ENCODE measurements at places on chromosomes 7 and 10.

- no peak for DNase-seq
Measured at GRCh38 chr7:114100810-114101209, 182.0 kb upstream of the PPP1R3A start.

GRCh38 chr10:114925587-114926586 lies 12.1 kb upstream of the TRUB1 start:
- no peak for DNase-seq

DNA sequence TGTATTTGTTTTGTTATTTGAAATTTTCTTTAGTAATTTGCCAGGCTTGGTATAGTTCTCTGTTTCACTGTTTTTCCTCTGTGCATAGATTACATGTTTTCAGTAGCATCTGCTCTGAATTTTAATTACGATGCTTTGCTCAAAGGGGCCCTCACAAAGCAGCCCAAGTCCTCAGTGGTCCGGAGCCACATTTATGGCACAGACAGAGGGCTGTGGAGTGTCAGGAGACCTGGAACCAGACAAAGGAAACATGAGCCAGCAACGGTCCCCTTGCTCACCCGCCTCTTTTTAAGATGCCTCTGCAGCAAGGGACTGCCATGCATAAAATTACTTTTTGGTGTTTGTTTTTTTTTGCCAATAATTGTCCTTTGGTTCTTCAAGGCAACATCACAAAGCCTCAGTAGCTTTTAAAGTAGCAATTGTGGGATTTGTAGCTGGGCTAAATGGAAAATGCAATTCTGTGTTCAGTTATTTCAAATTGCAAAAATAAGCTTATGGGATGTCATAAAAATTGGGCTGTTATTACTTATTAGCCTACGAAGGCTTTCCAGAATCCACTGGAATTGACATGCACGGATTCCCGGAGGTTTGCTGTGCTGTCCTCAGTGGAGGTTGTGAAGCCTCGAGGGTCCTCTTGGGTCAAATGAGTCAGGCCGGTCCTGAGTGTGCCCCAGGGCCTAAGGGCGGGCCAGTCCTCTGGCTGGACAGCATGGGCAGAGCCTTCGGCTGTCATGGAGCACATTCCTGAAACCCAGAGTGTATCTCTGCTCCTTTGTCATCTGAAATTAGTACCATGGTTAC lies 422.8 kb downstream of the GLRX3 start:
- no peak for DNase-seq

GRCh38 chr7:15081891-15082290 lies 179.3 kb upstream of the DGKB start:
- no peak for DNase-seq

- DNase-seq = no peak
Measured at GRCh38 chr10:22630234-22631174, 83.9 kb downstream of the PIP4K2A start.

DNA sequence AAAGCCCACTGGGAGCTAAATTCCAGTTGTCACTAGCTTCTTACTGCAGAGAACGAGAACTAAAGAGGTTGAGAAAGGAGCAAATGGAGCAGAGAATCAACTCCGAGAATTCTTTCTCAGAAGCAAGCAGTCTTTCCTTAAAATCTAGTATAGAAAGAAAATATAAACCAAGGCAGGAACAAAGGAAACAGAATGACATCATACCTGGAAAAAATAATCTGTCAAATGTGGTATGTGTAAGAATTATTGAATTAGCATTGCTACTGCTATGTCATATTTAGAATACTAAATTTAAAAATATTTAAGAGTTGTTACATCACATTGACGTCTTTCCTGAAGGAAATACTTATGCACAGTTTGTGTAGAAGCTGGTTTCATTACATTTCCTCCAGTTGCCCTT lies 4.3 kb downstream of the SLF2 start:
- no peak for DNase-seq

- no peak for DNase-seq
Measured at GRCh38 chr10:63664341-63664885, 143.2 kb downstream of the REEP3 start.

DNA sequence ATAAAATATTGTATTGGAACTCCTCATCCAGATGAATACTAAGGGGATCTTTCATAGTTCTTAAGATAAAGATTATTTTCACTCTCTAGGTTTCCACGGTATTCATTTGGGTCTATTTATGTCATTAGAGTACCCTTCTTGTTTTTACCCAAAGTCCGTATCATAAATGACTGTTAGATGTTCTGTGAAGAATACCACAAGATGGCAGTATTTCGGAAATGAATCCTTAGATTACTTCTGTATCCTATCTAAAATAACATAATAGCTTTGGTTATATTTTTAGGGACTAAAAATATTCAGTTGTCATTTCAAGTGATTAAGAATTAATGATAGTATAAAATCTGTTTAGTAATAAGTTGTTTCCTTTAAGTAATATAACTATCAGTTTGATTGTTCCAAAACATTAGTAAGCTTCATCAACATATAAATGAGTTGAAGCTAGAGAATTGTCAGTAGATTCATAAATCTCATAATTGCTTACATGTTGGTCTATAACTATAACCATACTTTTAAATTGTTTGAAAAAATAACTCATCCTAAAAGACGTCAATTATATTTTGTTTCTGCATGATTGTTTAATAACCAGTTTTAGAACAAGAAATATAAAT lies 337.5 kb upstream of the KCND2 start:
- DNase-seq = no peak

DNA sequence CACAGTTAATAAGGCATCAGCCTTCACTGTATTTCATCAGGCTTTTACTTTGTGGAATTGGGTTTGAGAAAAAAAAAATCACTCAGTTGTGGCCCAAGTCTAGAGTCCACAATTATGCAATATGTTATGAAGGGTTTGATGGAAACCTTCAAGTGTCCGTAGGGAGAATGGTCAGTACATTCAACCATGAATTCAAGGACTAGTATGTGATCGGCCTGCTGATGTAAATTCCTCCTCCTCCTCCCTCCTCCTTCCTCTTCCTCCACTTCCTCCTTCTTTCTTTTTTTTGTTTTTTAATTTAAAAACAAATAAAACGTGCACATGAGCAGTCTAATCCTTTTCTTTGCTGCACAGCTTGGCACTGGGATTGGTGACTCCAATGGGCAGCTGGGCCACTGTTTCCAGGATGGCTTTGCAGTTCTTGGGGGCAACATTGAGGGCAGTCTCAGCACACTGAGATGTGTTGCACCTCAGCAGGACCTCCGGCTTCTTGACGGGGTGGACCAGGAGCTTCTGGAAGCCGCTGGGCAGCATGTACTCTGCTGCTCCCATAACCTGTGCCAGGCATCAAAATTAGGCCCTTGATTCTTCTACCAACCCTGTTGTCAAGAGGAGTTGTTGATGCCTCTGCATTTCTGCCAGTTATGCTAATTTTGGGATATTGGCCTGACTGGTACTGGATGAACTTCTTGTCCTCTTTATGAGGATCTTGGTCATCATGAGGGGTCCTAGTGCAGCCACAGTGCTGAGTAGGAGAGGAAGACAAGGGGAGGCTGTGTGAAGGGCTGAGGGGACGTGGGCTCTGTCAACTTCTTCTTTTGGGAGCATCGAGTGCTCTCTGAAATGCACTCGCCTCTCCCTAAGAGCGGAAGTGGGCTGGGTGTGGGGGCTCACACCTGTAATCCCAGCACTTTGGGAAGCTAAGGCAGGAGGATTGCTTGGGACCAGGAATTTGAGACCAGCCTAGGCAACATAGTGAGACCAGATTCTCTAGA lies 9.3 kb upstream of the IL2RA start:
- DNase-seq = no peak

- no peak for DNase-seq
Measured at GRCh38 chr7:79531116-79531515, 77.6 kb upstream of the MAGI2 start.

DNA sequence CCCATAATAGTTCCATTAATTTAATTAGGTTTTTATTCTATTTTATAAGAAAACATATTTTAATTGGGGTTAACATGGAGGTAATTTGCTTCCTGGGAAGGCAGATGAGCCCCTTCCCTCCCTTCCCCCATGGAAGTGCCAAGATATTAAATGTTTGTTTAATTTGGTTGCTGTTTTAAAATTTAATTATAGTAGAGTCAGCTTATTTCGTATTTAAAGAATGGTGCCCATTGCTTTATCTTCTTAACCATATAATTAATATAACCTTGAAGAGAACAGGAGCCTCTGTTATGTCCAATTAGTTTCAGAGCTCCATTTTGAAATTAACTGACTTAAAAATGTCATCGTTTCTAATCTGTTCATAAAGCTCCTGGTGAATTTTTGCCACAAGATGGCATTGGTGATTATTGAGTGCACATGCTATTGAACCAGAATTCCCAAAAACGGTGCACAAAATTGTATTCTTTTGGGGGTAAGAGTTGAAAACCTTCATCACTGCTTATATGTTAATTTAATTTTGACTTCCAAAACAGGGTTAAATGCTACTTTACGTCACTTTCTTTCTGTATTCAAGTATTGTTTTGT lies 26.0 kb downstream of the KLHDC10 start:
- DNase-seq = no peak

- no peak for DNase-seq
Measured at GRCh38 chr10:93337309-93337721, 144.8 kb downstream of the MYOF start.

DNA sequence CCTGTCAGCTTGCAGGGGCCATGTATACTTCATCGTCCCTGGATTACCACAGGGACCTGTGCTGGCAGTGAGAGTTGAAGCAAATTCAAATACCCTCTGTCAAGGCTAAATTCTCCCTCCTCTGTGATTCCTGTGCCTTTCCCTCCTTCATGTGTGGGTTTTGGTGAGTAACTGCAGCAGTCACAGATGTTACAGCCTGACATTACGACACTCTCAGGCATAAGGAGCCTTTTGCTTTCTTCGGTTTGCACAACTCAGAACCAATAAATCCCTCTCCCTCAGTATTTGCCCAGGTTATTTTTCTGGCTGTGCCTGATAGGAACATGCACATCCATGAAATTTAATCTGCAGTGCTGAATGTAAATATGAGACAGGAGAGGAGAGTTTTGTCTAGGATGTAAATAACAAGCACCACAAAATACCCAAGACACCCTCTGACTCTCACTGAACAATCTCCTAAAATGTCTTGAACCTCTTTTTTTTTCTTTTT lies 997.2 kb upstream of the GHITM start:
- no peak for DNase-seq

- DNase-seq = no peak
Measured at GRCh38 chr7:87225696-87226095, 6.2 kb upstream of the TMEM243 start.

- no peak for DNase-seq
Measured at GRCh38 chr10:24756283-24756682, 32.6 kb upstream of the ARHGAP21 start.

DNA sequence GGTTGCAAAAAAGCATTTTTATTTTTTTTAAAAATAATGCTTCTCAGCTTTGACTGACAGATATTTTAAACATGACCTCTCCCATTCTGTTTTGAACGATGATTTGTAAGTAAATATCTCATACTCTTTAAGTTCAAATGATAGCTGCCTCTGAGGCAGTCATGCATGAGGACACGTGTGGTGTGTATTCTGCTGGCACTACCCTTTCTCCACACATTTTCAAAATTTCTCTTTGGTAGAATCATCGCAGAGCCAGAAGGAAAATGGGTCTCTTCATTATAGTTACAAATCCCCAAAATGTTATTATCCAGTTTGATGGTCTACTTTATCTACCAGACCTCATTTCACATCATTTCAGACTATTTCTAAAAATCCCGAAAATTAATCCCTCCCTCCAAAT lies 55.1 kb downstream of the FZD1 start:
- DNase-seq = no peak

GRCh38 chr7:113491305-113491704 lies 373.0 kb upstream of the SMIM30 start:
- DNase-seq = no peak

GRCh38 chr10:113957013-113957412 lies 86.7 kb upstream of the ADRB1 start:
- no peak for DNase-seq

DNA sequence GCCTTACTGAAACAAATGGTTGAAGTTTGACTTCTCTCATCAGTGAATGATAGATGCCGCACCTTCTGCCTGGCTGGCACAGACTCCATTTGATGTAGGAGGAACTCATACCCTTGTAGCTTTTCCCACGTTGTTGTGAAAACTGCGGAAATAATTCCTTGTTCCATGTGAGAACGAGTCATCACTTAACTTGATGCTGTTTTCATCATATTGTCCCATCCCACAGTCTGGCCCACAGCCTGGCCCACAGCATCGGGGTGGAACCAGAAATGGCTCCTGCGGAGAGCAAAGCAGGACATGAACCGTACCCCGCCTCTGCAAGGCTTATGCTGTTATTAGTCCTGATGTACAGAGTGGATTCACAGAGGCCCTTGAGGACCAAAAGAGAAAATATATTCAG lies 587.0 kb downstream of the SDK1 start:
- DNase-seq = no peak

DNA sequence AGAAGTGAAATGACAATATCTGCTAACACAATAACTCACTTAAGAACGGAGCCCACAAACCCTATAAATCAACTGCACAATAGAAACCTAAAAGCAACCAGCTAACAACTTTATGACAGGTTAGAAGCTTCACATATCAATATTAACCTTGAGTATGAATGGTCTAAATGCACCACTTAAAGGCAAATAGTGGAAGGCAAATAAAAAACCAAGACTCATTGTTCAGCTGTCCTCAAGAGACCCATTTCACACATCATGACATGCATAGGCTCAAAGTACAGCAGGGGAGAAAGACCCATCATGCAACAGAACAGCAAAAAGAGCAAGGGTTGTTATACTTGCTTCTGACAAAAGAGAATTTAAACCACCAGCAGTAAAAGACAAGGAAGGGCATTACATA lies 46.8 kb downstream of the CDC14C start:
- DNase-seq = no peak

DNA sequence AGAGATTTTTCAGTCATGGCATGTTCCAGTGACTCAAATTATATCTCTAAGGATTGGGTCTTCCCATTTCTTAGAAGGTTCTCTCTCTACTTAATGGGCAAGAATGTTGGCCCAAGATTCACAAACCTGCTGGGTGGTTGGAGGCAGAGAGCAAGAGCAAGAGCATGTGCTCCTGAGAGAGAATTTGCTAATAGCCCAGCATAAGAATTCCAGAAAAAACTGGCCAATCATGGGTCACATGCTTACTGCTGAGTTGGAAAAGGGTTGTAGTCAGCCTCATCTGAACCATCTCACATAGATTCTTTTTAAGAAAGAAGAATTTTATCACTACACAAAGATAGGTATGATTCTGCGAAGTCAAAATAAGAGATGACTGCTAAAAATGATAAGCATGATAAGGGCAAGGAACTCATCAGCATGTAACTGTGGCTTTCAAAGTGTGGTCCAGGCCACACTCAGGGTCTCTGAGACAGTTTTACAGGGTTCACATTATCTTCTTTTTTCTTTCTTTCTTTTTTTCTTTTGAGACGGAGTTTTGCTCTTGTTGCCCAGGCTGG lies 8.2 kb upstream of the VCL start:
- DNase-seq = no peak

- DNase-seq = no peak
Measured at GRCh38 chr10:50951365-50951764, 65.9 kb upstream of the A1CF start.

DNA sequence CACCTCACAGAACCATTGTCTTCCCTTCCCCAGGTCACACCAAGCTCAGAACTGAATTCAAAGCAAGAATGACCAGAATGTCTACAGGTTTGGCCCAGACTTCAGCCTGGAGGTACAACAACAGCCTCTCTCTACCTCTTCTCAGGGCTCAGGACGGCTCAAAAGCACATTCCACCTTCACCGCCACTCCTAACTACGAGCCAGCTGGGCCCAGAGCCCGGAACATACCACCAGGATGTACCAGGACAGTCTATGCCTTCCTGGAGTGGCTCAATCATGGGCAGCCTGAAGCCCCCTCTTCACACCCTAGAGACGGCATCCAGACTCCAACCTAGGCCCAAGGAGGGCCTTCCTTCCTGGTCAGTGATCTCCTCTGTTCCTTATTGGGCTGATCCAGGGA lies 41.6 kb downstream of the ANXA8 start:
- DNase-seq = no peak
